ENCODE measurements at places on chromosomes 2 and 18.
A peak's percentile ranks its signal among the peaks of the same experiment; 100 is the strongest.

DNA sequence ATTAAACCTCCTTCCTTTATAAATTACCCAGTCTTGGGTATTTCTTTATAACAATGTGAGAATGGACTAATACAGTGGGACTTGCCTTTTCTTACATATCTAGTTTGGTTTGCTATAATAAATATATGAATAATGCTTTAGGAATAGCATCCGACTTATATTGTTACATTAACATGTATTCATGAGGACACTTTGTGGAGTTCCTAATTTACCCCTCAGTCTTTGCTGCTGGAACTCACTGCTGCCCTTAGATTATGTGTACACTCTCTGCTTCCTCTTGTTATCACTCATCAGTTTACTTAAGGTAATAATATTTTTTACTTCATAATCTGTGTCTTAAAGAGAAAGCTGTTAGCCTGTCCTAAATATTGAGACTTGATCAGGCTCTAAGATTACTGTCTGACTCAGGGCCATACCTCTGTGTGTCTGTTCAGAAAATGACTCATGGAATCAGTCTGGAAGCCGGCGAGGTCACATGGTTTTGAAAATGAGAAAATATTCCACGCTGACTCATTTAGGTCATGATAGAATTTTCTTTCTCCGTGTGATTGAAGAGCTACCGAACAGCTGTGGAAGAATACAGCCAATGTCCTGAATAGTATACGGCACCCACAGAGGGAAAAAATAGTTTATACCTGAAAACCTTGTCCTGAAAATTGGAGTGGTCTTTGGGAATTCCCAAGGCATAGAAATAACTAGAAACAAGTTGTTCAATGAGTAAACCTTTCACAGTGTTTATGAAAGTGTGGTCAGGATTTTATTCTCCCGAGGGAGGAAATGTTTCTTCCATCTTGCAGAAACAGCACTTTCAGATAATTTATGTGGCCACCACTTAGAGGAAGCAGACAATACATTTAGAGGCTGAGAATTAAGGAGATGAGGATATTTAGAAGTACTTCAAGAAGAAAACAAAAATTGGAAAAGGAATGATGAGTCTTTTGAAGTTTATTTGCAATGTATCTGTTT lies 156.4 kb downstream of the DSEL start:
- ATAC-seq: peak; percentile 85

- no peak for ATAC-seq
Observed at GRCh38 chr2:18077231-18077630, 198.8 kb downstream of the KCNS3 start.

- ATAC-seq: no peak
Observed at GRCh38 chr2:120954939-120955338, 219.3 kb downstream of the GLI2 start.

- no peak for ATAC-seq
Observed at GRCh38 chr18:10432781-10433180, 21.7 kb upstream of the APCDD1 start.

GRCh38 chr18:21669736-21670285 lies 34.8 kb downstream of the ABHD3 start:
- ATAC-seq: no peak

DNA sequence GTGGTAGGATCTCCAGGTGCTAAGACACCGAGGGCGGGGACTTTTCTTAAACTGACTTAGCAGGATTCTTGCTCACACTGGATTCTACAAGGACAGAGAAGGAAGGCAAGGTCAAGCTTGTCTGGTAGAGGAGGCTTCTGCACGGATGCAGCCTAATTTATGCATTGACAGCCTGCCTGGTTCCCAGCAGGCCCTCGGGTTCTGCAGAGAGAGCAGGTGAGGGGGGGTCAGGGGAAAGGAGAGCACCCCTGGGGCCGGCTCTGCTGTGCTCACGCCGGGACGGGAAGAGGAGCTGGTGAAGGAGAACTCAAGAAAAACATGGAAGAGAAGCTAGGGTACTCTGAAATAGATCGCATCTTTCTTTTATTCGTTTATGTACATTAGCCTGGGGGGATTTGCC lies 46.4 kb downstream of the ADI1 start:
- ATAC-seq: no peak

Measured in activated CD4-positive, CD25-positive, alpha-beta regulatory T cell treated with anti-CD3 and anti-CD28 coated beads, Interleukin-2, amount 50 U/mL, for 24 hours (primary cell).